ENCODE measurements at places on chromosomes 12 and 14.

DNA sequence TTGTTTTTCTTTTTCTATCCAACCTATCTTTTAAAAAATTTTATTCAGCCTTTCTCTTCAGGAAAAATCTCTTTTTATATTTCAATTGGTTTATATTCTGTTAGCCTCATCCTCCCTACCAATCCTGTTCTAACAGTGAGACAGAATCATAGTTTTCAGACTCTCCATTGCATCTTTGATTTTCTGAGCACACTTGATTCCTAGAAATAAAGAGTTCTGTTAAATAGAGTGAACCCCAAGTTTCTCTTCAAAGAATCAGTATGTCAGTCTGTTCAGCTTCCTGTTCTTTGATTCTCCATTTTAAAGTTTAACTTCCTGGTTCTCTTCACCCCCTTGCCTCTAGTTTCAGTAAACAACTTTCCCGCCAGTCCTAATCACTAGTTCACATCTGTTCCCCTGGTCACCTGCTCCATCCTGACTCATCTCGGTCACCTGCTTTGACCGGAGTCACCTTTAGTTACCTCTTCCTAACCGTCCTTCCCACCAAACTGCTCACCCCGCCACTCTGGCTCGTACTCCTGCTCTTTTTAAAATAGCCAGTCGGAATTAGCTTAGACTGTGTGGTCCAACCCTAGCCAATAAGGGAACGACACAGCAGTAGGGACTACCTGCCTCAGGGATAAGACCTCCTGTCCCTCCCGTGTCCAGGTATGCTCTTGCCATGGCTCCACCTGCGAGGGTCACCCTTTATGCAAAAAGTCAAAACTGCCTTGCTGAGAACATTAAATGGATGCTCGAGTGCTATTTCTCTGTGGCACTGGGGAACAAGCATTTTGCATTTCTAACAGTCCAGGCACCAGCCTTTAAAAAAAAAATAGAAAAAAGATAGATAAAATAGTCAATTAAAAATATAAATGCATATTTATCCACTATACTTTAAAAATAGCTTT is 48.4 kb downstream of the DDX51 start:
- DNase-seq = peak; percentile 60

DNA sequence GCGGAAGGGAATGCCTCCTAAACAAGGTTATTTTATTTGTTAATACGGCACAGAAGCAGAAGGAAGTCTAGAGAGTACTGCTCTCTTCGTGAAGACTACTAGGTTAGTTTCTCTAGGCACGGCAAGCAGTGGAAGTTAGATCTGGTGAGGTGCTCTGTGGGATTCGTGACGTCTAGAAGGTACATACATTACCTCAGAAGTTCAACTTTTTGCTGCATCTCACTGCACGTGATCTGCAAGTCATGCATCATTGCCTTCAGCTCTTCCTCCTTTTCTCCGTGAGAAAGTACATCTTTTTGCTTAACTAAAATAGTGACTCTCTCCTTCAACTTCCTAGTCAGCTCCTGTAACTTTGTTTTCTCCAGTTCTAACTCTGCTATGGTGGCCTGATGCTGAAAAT is 74.7 kb downstream of the NIN start:
- no peak for DNase-seq

GRCh38 chr12:110845339-110845682 is 1.5 kb upstream of the CCDC63 start:
- DNase-seq = no peak

DNA sequence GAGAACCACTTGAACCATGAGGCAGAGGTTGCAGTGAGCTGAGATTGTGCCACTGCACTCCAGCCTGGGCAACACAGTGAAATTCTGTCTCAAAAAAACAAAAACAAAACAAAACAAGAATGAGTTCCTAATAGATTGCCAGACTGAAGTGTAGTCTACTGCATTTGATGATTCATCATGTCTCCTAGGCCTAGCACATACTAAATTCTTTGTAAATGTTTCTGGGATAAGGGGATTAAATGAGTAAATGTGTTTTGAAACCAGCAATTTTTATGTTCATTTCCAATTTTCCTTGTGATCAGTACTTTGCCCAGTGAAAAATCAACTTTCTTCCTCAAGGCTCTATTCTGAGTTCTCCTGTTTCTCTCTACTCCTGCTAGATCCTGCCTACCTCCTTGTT is 2.9 kb upstream of the DYRK2 start:
- DNase-seq = no peak

- no peak for DNase-seq
Observed at GRCh38 chr12:55849616-55850343, 7.0 kb upstream of the MMP19 start.

DNA sequence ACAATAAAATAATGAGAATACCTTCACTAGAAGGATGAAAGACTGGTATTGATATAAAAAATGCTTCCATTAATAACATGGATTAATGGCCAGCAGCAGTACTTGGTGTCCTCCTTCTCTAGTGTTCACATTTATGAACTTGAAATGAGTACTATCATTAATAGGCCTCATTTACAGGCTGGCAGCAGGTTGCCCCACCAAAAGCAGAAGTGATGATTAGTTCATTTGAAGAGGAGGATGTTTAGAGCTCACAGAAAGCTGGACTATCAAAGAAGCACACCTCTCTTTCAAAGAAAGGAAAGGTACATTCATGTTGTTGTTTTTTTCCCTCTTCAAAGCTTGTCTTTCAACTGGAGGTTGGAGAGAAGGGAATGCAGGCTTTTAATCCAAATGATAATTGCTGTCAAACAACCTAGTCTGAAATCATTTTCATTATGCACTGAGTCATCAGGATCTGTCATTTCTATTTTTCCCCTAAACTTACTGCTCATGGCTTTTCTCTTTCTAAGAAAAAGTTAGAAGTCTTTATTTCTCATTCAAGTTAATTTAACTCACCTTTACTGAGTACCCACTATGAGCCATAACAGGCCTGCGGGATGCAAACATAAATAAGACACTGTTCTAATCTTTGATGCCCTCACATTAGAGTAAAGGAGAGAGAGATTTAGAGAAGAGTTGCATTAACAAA is 157.9 kb upstream of the GRIP1 start:
- DNase-seq = no peak

- DNase-seq = no peak
Observed at GRCh38 chr12:15756822-15757221, 32.4 kb downstream of the EPS8 start.

DNA sequence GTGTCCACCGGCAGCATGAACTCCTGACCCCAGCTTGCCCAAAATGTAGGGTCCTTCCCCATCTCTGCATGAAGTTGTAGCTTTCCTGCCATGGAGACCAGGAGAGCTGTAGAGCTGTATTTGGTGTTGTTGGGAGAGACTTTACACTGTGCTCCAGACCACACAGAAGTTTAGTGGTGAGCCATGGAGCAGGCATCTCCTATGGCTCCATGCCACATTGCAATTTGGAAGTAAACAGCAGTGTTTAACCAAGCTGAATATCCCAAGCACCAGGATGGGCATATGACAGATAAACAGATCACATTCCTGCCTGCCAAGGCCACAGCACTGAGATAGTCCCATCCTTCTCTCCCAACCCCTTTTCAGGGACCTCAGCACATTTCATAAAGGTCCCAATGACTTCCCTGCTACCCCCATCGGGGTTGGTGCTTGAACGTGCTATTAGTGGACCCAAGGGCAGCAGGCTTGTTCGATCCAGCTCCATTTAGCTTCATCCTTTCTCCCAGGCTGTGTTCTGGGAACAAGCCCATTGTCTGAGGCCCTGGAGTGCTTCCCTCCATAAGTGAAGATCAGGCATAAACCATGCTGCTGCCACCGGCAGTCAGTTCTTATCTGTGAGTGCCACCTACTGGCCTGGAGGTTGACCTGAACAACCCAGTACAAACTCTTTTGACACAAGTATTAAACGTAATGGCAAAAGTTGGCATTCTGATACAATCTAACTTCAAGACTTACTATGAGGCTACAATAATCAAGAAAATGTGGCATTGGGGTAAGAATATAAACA is 172.3 kb upstream of the ATXN7L3B start:
- DNase-seq = no peak

DNA sequence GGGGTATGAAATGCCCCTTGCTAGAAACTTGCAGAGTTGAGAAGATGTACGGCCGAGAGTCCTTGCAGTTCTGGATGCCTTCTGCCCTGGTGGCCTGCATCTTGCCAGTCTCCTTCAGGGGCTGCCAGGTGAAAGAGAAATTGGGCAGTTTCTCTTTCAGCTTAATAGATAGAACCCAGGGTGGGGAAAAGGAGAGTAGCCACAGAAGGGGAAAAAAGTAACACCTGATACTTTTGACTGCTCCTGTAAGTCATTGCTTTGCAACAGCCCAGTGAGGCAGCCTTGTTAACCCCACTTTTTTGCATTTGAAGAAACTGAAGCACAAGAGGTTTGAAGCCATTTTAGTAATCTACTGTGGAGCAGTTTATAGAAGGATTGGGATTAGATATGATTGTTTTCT is 27.6 kb downstream of the TDP1 start:
- no peak for DNase-seq

- no peak for DNase-seq
Observed at GRCh38 chr12:119683816-119684215, 15.9 kb downstream of the PRKAB1 start.

DNA sequence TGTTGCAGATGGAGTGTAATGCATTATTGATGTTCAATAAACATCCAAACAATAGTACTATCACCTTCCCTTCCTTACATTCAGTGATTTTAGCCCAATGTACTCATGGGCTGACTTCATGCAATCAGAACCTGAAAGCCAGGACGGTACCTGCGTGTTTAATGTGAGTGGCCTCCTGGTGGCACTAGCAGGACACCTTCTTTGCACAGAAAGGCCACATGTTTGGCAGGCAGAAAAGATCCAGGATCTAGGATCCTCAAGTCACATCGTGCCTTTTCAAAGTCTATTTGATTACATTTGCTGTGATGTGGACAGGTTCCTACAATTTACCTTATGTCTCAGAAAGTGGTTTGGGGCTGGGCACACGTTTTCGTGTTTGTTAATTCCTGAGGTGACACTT is 82.9 kb downstream of the NEDD1 start:
- DNase-seq = no peak

DNA sequence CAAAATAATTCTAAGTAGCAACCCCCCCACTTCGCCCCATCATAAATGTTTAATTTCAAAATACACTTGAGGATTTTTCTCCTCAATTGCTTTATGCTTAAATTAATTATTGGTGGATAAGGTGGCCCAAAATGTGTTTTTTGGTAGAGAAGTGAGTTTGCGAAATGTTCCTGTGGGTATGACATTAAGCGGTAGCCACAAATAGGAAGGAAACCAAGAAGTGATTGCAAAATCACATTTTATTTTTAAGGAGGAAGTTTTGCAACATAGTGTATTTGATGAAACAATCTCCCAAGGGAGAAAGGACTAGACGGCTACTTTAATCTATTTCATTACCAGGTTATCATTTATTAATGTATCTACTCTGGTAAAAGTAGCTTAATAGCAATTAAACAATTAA is 25.5 kb downstream of the SLC25A3 start:
- DNase-seq = no peak

DNA sequence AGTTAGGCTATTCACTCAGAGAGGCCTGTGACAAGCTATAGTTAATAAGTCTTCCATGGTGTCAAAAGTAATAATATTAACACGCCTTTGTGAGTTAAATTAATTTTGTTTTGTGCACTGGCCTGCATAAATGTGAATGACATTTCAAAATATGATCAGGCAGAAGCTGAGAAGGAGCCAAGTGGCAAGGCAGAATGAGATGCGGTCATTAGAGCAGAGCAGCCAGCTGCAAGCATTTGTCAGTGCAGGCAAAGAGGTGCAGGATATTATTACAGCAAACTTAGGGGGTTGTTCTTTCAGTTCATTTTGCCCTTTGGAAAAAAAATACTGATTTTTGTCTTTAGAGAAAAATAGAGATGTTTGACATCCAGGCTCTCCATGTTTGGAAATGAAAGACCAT is 364.5 kb downstream of the PAWR start:
- DNase-seq = no peak

All from lower leg skin (tissue), 4 donors.